ENCODE measurements at places on chromosomes 16 and 17.

DNA sequence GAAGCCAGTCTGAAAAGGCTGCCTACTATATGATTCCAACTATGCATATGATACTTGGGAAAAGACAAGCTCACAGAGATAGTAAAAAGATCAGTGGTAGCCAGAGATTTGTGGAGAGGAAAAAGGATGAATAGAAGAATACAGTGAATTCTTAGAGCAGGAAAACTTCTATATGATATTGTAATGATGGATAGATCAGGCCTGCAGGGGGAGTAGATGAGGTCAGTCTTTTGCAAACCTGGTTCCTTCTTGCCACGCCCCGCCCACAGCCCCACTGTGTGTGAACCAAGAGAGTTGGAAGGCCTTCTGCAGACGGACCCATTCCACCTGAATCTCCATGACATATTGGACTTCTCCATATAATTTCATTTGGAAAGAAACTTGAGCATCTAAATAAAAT is 761 bp upstream of the CCL8 start:
- no peak for DNase-seq

DNA sequence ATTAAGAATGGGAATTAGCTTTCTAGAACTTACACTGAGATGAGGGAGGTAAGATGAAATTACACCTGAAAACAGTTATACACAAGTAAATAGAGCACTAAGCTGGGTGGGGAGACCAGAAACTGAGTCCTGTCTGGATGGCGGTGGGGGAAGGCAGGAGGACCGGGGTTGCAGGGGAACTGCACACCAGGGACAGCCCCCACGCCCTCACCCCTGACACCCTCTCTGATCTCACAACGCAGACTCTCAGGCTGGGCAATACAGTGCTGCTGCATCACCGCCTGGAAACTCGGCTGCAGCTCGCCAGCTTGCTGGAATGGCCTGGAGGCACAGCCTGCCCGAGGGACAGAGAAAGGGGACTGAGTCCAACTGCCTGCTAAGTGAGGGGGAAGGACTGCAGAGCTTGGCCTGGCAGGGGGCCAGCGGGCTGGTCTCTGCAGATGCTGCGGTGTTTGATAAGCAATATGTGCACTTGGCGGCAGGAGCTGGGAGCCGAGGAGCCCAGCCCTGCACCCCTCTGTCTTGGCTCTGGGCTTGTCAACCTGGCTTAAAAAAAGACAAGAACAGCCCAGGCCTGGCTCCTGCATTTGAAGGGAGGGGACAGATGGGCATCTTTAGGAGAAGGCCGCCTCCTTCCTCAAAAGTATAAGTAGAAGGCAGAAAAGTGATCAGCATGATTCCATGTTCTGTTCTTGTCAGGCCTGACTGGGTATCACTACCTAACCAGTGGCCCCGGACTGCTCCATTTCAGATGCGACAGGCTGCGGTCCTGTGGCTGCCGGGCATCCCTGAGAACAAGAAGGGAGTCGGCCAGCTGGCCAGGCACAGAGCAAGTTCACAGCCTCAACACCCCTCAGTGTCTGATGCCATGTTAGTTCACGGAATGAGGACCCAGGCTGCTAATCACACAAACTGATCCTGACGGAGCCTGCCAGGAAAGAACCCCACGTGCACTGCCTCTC is 30.2 kb downstream of the SPHK1 start:
- DNase-seq: no peak

DNA sequence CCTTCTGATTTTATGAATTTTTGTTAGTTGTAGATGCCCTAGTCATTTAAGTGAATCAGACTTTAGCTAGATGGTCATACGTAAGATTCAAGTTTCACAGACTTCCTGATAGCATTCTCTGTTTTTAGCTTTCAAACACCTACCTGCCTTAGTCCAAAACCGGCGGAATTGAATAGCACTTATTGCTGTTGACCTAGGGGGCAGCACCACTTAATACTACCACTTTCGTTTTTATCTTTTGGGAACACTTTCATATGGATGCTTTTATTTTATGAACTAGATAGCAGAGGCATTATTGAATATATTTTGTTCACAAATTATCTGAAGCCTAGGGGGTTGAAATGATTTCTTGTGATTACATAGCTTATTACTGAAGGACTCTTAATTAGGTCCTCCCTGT is 31.5 kb downstream of the TADA2A start:
- no peak for DNase-seq

DNA sequence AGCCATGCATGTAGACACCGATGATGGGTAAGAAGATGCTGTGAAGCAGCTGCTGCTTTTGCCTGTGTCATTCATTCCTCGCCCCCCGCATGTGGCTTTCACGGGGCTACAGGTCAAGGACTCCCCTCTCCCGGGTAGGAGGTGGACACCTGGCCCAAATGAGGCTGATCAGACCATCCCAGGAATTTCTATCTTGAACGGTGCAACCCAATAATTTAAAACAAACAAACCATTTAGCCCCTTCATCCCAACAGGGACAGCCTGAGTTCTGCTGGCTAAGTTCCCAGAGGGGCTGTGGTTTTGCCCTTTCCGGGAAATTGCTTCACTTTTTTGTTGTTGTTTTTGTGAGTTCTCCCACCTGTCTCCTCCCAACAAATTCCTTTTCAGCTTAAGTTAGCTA is 137.7 kb upstream of the CDH5 start:
- no peak for DNase-seq

DNA sequence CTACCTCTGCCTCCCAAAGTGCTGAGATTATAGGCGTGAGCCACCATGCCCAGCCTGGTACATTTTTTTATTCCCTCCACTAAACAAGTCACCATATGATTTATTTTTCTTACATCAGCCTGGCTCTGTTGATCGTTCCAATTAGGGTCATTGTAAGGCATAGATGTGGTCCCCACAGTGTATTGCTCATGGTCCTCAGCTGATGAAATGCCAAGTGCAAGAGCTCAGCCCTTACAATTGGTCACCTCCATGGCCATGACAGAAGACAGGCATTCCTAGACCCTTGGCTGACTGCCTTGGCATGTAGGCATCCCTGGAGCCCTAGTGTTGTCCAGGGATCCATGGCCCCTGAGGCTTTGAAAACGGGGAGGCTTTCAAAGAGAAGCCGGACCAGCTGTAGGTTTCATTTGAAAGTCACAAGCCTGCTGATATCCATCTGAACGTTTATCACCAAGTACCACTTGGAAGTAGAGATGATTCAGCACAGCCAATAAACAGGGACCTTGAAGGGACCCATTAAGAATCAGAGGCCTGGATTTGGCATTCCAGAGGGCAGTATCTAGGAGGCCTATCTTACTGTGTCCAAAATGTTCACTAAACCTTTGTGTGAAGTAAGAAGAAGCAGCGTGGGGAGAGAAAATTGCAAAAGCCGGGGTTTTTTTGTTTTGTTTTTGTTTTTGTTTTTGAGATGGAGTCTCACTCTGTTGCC is 20.6 kb upstream of the PRKCA start:
- DNase-seq: no peak

GRCh38 chr17:80246266-80246681 is 14.4 kb upstream of the RNF213 start:
- no peak for DNase-seq

GRCh38 chr16:79665970-79666369 is 65.4 kb upstream of the MAF start:
- DNase-seq: no peak

GRCh38 chr17:39225959-39226683 is 376 bp upstream of the STAC2 start:
- DNase-seq: no peak

- no peak for DNase-seq
Observed at GRCh38 chr16:71628810-71629209, 2.8 kb downstream of the MARVELD3 start.

DNA sequence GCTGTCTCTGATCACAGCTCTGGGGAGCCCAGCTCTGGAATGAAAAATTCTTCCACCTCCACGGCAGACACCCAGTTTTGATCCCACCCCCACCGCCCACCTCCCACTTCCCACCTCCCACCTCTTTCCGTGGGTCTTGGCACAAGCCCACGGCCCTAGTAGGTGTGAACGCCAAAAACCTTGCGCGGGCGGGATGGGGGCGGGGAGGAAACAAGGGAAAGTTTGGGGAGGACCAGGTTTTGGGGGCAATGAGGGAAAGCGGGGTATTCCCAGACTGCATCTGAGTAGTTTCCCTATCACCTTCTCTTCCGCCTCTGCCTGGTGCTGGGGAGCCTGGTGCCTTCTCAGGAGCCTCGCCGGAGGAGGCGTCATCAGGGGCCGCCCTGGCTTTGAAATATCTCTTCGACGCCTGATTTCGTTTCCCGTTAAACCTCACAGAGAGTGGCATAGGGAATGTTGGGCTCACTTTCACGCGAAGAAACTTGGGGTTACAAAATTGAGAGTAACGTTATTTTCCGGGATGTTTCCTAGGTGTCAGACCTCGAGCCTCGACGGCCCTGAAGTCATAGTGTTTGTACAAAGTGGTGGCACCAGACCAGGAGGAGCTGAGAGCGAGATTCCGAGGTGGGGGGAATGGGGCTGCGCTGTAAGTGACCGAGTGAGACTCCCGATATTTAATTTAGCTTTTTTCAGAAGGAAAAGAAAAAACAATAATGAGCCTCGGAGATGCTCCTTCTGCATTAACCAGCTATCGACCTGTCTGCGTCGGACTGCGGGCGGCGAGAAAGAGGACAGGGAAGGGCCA is 1.6 kb upstream of the IRX3 start:
- DNase-seq: no peak

GRCh38 chr16:19131825-19132218 is 18.1 kb downstream of the ITPRIPL2 start:
- no peak for DNase-seq

- DNase-seq: no peak
Observed at GRCh38 chr16:70700101-70701020, 14.5 kb upstream of the MTSS2 start.

- DNase-seq: no peak
Observed at GRCh38 chr17:22490399-22490798, 798.1 kb downstream of the KCNJ18 start.

DNA sequence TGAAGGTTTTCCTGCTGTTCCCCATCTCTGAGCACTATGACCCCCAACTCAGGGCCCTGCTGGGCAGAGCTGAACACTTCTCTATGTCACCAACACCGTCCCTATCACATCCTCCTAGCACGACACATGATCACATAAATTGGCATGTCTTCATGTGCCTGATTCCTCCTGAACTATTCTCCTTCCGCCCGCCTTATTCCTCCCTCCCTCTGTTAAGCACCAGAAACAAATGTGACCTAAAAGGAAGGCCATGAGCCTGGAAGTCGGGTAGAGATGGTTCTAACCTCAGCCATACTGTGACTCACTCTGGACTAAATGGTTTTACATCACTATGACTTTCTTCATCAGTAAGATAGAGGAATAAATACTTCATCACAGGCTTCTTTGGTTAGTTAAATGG is 80.8 kb upstream of the DYNLRB2 start:
- DNase-seq: no peak

- DNase-seq: no peak
Observed at GRCh38 chr17:13862346-13862745, 207.0 kb upstream of the COX10 start.

- DNase-seq: no peak
Observed at GRCh38 chr16:66161942-66162341, 204.5 kb upstream of the CDH5 start.

GRCh38 chr16:30896261-30896888 is at the start of gene CTF1:
Gene CTF1, plus strand, starts transcription at chr16:30896614. Its CDS starts 30 bp downstream, at chr16:30896644.
- no peak for DNase-seq

- DNase-seq: peak; percentile 95
Observed at GRCh38 chr16:2155091-2155950, at the start of gene TRAF7. Gene TRAF7, plus strand, starts transcription at chr16:2155782. Its CDS starts 8,139 bp downstream, at chr16:2163921.

GRCh38 chr16:17168181-17168580 is 302.6 kb downstream of the XYLT1 start:
- no peak for DNase-seq

GRCh38 chr16:89697161-89697615 is 4.3 kb downstream of the SPATA2L start:
- DNase-seq: no peak

GRCh38 chr17:17723354-17724261 is 42.4 kb downstream of the RAI1 start:
- no peak for DNase-seq

GRCh38 chr17:65634533-65634932 is 73.1 kb upstream of the AXIN2 start:
- no peak for DNase-seq

DNA sequence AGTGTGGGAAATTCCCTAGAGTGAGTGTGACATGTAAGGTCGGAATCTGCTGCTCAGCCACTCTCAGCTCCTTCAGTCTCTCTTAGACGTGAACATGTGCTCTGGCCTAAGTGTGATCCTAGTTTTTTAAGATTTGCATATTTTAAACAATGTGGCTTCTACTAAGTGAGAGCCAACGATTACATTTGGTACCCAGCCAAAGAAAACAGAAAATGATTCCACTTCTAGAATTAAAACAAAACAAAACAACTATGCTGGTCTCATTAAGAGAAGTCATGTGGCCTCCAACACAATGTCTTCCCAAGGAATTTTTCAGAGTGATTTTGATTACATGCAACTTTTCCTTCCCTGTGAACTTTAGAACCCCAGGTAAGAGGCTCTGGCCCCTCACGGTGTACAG is 10.1 kb downstream of the TMEM238L start:
- DNase-seq: no peak

DNA sequence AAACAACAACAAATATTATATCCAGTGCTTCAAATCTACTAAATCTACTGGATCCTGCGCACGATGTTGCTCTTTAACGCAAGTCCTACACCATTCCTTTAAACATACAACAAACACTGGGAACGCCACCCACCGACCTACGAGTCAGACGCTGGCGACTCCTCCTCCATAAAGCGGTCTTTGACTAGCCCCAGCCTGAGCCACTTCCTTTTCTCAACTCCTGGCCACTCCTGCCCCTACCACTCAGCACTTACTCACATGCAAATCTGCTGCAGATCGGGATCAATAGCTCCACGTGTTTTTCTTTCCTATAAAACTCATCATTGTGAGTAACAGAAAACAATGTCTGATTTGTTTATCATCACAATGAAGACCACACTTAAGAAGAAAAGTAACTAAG is 32.8 kb upstream of the MNT start:
- DNase-seq: no peak

DNA sequence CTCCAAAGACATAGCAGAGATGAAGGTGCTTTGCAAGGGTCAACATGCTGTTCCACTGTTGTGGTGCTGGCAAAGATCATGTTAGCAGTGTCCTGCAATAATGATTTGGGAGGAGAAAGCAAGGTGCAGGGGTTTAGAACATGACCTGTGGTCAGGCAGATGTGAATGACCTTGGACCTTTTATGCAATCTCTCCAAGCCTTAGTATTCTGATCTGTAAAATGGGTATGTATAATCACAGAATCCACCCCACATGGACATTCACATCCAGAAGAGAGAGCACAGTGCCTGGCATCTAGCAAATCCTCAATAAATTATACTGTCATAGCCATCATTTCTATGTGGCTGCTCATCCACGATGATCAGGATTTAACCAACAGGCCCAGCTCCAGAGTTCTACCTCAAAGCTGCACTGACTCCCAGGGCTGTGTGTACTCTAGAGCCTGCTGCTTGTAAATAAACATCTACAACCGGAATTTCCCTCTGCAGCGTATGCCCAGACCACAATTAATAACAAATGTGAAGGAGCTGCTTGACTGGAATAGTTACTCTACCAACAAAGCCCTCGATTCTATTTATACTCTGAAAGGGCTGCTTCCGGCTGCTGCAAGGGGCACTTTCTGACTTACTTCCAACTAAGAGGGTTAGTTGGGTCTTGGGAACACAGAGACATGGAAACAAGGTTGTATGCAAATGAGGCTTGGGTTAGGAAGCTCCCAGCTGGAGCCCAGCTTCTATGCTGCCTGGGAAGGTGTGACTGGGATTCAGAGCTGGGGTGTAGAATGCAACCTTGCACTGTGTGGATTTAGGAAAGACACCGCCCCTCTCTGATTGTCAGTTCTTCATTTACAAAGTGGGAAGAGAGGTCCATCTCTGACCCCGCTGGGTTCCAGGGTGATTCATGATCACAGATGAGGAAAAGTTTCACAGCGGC is 265.2 kb downstream of the XYLT1 start:
- no peak for DNase-seq

GRCh38 chr17:78257810-78258322 is 26.4 kb downstream of the TMEM235 start:
- no peak for DNase-seq
